ENCODE measurements at places on chromosomes 3 and 15. TPM values are rescaled to one million over a fixed set of nuclear protein-coding genes. Genes with fewer than 3 reads are reported as not detected.

GRCh38 chr3:8856071-8856470 lies 86.7 kb upstream of the OXTR start:
- no peak for DNase-seq

GRCh38 chr3:59563966-59564365 lies 514.1 kb upstream of the CFAP20DC start:
- DNase-seq = no peak

The CCK gene
- total RNA-seq = 1.0 TPM

The WDR76 gene
- total RNA-seq = 5.8 TPM

DNA sequence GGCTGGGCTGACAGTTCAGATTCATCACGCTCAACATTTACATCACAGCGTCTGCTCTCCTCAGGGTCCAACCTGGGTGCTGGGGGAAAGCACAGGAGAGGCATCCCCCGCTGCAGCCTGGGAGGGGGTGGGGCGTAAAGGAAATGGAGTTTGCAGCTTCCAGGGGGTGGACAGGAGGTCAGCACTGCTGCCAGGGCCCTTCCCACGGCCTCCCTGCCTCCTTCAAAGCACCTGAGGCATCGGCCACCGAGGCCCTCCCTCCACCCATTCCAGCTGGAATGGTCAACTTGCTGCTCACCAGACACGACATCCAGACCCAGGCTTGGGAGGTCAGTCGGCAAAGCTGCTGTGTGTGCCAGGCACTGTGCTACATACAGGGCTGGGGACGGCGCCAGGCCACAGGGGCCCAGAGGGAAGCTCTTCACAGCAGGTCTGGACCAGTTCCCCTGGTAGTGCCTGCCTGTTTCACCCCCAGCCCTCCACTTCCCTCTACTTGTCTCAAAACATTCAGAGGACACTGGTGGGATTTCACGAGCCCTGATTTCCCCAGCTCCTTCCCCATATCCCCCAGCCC lies 120.7 kb downstream of the ANP32A start:
- no peak for DNase-seq

- DNase-seq = no peak
Observed at GRCh38 chr15:78076231-78077052, 1.1 kb downstream of the TBC1D2B start.

The LNP1 gene
- total RNA-seq = 3.1 TPM

DNA sequence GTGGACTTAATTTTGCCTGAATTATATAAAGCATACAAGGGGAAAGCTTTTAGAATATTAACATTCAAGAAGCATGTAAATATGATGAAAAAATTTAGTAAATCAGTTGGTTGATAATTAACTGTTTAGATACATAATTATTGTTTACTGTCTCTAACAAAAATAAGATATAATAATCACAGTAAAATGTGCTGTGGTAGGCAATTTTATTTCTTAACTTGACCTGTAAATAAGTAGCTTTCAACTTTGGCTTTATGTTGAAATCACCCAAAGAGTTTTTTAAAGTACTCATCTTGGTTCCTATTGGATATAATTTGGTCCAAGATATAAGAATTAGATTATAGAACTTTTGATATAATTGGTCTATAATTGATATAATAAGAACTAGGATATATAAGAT lies 1374.5 kb downstream of the NSUN3 start:
- DNase-seq = no peak

DNA sequence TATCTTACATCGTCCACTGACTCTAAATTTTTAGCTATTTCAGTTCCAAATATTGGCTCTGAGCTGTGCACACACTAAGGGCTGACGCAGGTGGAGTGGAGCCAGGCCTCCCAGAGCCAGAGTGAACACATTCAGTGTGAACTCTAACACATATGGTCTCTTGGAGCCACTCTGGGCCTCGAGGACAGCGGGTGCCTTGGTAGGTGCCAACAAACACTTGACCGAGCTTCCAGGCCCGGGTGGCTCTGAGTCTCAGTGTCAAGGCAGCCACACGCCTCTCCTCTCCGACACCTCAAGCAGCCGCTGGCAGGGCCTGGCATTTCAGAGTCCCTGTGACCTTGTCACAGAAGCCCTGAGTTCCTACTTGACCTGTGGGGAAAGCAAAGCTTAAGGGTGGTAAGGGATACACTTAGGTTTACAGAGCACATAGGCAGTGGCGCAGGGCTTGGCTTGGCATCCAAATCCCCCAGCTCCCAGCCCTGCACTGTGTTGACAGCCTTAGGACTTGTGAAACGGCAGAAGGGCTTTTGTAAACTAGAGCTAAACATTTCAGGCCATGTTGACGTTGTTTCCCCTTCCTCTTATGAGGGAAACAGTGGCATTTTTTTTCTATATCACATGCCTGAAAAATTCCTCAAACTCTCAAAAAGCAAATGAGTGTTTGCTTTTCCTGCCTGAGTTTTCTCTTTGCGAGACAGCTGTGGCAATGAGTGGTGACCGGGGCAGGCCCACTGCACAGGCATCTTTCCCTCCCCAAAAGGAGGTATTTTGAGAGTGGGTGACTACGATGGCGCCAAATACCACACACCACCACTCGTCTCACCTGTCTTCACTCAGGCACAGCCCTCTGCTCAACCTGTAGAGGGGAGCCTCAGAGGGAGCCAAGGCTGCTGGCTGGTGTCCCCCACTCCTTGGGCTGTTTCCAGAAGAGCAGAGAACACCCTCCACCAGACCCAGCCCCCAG lies 60.8 kb downstream of the DAPK2 start:
- no peak for DNase-seq

DNA sequence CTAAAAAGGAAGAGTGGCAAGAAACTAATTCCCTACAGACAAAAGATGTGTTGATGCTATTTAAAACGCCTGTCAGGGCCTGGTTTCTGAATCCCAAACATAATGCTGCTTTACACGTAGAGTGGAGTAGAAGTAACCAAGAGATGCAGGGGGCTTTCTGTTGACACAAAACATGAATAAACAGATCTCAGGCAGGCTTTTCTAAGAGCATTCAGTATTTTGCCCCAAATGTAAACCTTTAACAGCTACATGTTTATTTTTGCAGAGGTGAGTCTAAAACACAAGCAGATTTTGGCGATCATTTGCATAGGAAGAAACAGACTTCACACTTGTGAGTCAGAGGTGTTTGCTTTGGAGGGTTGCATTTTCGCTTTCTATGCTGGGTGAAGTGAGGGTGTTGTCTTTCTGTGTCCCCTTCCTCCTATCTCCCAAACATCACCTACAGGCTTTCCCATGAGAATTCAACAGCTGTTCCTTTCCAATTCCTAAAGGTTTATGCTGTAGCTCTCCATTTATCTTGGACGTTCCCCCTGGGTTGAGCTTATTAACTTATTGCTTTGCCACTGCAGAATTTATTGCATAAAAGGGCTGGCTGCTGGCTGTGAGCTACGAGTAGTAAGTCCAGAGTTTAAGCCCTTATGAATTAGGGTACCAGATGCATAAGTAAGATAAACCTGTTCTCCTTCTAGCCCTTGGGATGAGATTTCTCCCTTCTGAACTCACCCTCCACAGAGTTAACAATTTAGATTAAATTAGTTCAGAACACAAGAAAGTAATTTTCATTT lies 156.7 kb downstream of the DIPK2A start:
- no peak for DNase-seq

DNA sequence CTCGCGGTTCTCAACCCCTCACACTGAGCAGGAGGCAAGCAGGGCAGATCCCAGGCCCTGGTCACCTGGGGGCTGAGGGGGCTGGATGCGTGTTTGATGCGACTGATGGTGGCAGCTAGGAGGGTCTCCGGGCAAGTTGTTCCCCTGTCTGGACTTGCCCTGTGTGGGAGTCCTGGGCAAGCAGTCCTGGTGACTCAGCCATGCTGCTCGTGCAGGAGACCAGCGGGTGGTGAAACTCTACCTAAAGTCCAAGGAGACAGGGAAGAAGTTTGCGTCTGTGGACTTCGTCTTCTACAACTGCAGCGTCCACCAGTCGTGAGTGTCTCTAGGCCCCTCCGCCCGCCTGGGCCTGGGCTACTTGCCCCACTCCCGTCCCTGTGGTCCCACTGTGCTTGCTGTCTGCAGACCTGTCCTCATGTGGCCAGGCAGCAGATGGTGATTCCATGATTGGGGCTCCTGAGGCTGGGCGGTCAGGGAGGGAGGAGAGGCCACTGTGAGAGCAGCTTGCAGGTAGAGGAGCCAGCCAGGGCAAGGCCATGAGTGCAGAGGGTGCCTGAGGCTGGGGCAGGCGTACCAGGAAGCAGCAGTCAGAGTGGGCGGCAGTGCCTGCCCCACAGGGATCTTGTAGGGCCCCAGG lies 23.1 kb downstream of the PLXNA1 start:
- DNase-seq = no peak

GRCh38 chr3:110886222-110886893 lies 185.3 kb upstream of the NECTIN3 start:
- DNase-seq = no peak

DNA sequence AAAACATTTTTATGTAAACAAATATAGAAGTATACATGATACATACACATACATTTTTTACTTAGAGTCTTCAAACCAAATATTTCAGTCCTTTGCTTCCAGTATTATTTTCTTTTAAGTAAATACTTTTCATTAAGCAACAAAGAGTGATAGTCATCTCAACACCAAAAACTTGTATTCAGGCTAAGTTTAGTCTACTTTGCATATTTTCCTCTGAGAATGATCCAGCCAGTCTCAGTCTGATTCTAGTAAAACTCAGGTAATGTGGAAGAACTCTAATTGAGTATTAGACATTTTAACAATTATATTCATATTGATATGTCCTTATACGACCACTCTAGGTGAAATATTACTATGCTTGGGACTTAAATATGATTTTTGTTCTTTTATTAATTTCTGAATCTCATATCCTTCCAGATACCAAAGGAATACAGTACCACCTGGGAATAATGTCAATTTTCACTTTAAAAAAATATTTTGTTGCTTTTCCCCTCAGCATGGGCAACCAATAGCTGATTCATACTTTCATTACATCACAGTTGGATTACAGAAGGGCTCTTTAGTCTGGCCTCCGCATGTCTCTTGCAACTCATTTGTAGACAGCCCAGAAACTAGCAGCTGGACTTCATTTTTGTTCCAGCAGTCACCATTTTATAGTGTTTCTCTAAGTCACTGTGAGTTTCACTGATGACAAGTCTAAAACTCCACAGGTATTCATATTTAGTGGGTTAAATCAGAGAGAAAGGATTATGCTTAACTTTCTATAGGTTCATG lies 390.4 kb downstream of the ZBTB20 start:
- DNase-seq = peak; percentile 69

GRCh38 chr15:90266485-90266884 lies 1.0 kb downstream of the NGRN start:
- peak; percentile 22 for DNase-seq

DNA sequence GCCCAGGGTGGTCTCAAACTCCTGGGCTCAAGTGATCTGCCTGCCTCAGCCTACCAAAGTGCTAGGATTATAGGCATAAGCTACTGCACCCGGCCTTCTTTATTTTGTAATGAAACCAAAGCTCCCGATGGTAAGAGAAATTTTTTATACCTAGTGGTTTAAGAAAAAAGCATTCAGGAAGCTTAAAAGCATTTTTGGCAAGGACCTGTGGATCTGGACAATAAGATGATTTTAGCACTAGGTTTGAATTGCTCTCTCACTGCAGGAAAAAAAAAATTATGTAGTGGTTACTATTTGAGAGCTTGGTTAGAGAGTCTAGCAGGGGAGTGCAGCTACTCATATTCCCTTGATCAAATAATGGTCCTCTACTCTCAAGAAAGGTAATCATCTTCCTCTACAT lies 64.9 kb upstream of the PIK3R4 start:
- DNase-seq = no peak

DNA sequence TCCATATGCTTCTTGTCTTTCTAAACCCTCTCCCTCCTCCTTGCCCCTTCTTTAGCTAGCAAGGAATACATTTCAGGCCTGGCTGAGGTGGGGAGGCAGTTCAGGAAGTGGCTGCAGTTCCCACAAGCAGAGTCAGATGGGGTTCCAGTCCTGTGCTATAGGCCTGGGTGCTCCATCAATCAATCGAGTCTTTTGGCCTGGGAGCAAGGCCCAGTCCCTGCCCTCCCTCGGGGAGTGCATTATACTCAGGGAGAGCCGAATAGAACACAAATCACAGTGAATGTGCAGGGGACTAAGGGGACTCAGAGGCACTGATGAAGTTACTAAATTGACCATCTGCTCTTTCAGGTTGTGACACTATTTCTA lies 58.0 kb upstream of the HERC1 start:
- DNase-seq = no peak

The GPR176 gene
- 79.6 TPM for total RNA-seq

DNA sequence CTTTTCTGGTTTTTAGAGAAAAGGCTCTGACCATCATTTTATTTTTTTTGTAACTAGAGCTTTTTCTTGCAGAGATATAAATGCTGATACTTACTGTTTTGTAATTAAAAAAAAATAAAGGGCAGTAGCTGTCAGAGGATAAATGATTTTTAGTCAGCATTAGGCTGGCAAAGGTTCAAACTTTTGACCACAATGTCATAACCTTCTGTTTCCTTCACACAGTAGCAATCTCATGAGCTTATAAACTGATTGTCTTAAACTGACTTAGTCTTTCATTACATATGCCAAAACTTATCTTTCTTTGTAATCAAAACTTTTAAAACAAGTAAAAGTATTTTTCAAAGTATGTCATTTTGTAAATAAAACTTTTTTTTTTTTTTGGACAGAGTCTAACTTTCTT lies 841.9 kb downstream of the OTOL1 start:
- peak; percentile 74 for DNase-seq

GRCh38 chr15:39491886-39492490 lies 88.9 kb upstream of the THBS1 start:
- DNase-seq = no peak

GRCh38 chr3:30764891-30765290 lies 129.6 kb downstream of the GADL1 start:
- no peak for DNase-seq

DNA sequence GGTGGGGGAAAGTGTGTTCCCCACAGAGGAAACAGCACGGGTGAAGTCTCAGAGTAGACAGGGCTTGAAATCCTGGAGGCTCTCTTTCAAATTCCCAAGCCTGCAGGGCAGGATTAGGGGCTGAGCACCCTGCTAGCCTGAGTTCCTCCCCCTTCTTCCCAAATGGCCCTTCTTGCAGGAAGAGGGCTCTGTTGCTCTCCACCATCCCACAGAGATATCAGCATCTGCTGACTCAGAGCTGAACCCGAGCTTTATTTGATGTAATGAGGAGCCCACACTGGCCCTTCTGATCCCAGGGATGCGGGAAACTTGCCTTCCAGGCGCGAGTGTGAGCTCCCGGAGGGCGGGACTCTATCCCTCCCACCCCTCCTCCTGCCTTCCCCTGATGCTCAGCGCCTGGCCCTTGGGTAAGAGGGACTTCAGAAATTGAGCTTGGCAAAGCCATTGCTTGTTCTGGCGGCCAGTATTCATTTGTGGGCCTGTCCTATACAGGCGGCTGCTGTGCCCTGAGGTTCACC lies 1.4 kb upstream of the STRA6 start:
- DNase-seq = peak; percentile 57

DNA sequence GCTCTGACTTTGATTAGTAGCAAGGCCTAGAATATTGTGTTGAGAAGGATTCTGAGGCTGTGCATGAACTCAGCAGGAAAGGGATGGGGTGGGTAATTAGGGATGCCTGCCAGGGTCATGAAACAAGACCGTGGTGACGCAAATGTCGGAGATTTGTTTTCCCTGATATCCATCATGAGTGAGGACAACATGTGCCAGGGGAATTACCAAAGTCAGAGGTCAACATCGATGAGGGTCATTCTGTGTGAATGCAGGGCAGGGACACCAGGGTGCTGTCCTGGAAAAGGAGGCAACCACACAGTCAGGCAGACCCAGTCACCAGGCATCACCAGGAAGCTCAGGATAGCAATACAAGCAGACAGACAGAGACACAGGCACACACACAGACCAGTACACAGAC lies 52.2 kb downstream of the SLCO2A1 start:
- DNase-seq = no peak

The WDR93 gene
- total RNA-seq = 0.17 TPM

- DNase-seq = no peak
Observed at GRCh38 chr3:126003447-126004190, 34.6 kb downstream of the ROPN1B start.

The APPL1 gene
- 45.7 TPM for total RNA-seq

Measured in fibroblast of lung (primary cell).